ENCODE measurements at places on chromosomes 1 and 21. TPM values are rescaled to one million over a fixed set of nuclear protein-coding genes. Genes with fewer than 3 reads are reported as not detected.

ADGRL4 gene
- total RNA-seq: 121 TPM

LCE3D gene
- total RNA-seq: not detected

TTLL7 gene
- total RNA-seq: 0.63 TPM

ERICH3 gene
- total RNA-seq: not detected

ATP5IF1 gene
- total RNA-seq: 85.6 TPM

FAM110D gene
- total RNA-seq: 4.1 TPM

DCDC2B gene
- total RNA-seq: not detected

PRDM16 gene
- not detected for total RNA-seq

MX2 gene
- total RNA-seq: 0.51 TPM

DNA sequence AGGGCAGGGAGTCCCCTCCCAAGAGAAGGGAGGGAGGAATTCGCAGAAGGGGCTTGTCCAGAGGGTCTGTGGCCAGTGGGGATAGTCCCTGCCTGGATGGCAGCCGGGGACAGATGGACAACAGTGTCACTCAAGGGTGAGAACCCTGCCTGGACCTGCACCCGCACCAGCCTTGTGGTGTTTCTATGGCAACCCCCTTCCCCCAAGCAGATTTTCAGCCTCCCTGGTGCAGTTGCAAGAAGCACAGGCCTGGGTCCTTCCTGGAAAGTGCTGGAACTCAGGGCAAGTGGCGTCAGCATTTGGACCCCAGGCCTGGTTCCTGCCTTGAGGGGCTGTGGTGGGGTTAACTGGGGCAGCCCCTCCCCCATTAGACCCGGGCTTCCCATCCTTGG lies 83.8 kb upstream of the ACTL8 start:
- DNase-seq: no peak

- DNase-seq: no peak
Observed at GRCh38 chr1:43979528-43980254, 681 bp downstream of the B4GALT2 start.

DNA sequence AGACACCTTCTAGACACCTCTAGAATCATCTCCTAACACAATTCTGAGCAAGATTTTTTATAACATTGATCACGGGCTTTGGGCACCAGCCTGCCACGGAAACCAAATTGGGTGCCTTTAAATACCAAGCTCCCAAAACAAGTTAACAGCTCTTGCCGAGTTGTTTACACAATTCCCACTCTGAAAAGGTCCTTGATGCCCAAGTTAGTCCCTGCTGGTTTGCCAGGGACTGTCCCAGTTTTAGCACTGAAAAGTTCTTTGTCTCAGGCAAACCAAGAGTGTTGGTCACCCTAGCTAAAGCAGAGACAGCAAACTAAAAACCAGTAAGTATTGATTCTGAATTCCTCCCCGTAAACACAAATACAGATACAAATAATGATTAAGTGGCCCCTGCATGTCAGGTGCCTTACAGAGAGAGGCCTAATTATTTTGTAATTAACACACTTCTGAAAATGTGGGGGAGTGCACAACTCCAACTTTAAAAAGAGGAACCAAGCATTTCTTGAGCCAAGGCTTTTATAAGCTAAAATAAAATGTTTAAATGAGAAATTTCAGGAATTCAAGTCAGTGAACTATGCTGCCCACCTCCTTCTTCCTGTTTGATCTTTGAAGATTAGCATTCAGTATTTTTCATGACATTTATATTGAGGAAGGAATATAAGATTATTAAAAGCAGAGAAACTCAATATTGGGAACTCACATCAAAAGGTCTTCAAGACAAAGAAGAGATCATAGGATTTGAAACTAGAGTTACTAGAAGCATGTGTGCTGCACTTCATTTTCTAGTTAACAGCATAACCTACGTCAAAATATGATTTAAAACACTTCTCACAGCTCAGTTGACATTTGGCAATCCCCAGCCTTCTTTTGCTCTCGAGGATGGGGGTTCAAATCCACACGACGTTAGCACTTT lies 9.0 kb upstream of the UBE2U start:
- no peak for DNase-seq

- no peak for DNase-seq
Observed at GRCh38 chr1:155185783-155186066, 12.1 kb downstream of the TRIM46 start.

DNA sequence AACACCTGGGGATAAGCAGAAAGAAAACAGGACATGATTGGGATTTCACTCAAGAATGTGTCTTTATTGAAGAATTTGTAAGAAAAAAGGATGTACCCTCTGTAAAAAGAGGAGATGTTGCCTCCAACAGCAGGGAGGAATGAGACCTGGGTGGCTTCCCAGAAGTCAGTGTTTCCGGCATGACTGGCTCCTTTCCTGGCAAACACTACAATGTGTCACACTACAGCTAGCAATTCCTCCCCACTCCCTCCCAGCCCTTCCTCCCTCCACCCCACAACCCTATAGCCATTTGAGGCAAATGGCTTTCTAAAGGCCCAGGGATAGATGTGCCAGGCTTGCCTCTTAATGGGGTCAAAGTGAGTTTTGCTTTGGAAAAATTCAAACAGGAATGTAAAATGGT lies 11.5 kb upstream of the COL8A2 start:
- peak; percentile 59 for DNase-seq

GRCh38 chr1:167453123-167453522 lies 65.2 kb downstream of the CD247 start:
- no peak for DNase-seq

GRCh38 chr1:186633116-186633515 lies 47.1 kb downstream of the PTGS2 start:
- DNase-seq: peak; percentile 51

DNA sequence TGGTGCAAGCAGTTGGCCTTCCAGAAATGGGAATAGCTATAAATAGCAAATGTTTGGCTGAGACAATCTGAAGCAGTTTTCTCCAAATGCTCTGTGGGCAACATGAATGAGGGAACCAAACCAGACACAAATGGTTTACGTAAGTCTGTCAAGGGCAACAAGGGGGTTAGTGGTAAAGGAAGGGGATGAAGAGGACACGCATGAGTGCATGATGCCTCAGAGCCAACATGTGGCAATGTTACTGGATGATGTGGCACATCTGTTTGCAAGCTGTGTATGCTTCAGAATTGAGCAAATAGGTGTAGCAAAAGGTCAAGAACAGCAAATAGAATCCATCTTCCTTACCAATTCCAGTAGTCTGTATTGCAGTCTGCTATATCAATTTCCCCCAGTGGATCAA lies 76.3 kb upstream of the LMO4 start:
- DNase-seq: no peak

DNA sequence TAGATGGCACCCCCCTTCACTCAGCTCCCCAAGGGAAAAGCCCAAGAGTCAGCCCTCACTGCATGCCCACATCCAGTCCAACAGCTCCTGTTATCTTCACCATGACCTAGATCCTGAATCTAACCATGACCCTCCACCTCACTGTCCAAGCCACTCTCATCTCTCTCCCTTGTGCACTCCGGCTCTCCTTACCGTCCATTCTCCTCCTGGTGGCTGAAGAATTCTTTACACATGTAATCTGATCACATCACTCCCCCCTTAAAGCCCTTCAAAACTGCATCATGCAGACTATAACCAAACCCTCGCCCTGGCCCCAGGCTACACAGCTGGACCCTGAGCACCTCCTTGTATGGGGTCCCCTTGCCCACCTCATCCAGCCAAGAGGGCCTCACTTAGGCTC lies 14.0 kb upstream of the PAQR7 start:
- no peak for DNase-seq

DNA sequence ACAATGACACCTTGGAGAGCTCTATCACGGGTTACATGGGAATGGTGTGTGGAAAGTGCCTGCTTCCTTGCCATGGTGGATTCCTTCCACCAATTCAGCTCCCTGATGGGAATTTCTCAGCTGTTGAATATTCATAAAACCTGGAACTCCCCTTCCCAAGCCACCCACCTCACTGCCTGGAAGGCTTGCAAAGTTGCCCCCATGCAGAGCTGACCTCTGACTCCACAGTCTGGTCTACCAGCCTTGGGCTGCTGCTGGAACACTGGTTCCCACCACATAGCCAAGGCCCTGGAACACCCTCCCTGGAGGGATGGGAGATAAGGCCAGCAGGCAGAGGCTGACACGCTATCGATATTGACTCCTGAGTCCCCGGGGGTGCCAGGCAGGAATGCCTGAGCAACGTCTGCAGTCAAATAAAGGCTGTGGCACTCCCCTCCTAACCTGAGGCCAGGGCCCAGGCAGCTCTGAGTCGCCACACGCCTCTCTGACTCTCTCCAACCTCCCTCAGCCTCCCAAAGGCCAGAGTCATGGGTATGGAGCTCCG lies 8.8 kb downstream of the CCDC24 start:
- no peak for DNase-seq

GRCh38 chr1:116740746-116741145 lies 13.5 kb upstream of the CD2 start:
- no peak for DNase-seq

DNA sequence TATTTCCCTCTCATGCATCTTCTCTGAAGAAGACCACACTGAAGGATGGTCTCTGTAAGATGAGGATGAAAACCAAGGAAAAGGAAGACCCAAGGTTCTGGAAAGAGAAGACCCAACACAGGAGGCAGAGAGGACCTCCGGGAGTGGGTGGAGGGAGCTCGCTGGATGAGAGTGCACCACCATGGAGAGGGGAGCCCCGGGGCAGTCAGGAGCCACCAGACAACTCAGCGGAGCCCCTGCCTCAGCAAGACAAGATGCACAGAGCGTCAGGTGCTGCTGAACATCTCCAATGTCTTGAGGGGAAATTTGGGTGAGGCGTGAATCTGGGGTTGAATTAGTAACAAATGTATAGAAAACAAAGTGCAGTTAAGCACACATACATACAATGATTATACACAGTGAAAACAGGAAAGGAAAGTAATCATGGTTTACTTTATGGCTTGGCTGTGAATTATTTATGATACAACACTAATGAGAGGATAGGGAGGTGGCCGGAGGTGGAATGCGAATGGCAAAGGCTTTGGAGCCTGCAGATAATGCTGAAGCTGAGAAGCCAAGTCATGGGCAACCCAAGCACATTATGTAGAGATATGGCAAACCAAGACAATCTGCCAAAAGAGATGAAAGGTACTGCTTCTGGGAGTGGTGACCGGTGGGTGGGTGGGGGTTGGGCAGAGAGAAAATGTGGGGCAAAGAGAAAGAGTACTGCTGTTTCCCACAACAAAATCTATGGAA lies 80.4 kb upstream of the EDN2 start:
- DNase-seq: no peak

DNA sequence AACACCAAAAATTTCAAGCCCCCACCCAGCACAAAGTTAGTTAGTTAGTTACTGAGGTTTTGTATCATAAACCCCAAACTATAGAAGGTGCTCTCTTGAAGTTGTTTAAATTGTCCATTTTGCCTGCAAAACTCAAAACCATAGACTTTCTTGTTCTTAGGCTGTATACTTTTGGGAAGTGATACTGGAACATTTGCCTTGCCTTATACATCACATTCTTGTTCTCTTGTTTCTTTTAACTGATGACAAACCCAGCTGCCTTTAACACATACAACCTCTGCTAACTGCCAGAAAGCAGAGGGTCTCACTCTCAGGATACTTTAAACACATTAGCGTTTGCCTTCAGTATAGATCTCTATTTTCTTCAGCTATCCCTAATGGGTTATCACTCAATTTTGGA lies 570.5 kb downstream of the MRPL39 start:
- no peak for DNase-seq

- no peak for DNase-seq
Observed at GRCh38 chr1:107894605-107895004, 70.4 kb downstream of the VAV3 start.

GRCh38 chr1:227942021-227942715 lies 5.6 kb downstream of the WNT9A start:
- no peak for DNase-seq

DNA sequence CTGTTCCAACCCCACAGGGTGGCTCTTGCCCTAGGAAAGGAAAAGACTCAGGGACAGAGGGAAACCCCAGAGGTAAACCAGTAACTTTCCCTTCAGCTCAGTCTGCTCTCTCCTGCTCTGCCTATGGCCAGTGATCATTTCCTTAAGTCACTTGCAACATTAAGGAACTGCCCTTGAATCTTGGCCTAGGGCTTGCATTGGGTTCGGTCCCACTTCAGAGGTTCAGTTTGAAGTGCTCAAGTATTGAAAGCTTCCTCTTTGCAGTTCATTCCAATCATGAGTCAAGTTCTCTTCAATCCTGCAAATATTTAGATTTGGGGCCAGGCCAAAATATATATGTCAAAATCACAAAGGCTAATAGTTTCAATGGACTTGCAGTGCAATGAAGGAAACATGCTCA lies 97.7 kb upstream of the IRF2BP2 start:
- no peak for DNase-seq

- DNase-seq: no peak
Observed at GRCh38 chr1:105632342-105633196, 1423.9 kb upstream of the PRMT6 start.

GRCh38 chr1:31628931-31629556 lies 11.6 kb downstream of the HCRTR1 start:
- DNase-seq: no peak

GRCh38 chr1:6367381-6368012 lies 26.1 kb downstream of the ACOT7 start:
- DNase-seq: no peak

- no peak for DNase-seq
Observed at GRCh38 chr1:182368903-182369302, 22.7 kb downstream of the GLUL start.

DNA sequence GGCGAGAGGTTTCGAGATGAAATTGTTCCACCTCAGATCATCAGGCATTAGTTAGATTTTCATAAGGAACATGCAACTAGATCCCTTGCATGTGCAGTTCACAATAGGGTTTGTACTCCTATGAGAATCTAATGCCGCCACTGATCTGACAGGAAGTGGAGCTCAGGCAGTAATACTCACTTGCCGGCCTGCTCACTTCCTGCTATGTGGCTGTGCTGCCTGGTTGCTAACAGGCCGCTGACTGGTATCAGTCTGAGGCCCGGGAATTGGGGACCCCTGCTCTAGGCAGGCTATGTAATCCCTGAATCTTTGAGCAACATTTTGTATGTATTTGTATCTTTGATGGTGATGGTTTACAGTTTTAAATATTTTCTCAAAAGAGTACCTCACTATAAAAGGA lies 32.5 kb downstream of the XKR8 start:
- DNase-seq: peak; percentile 74

DNA sequence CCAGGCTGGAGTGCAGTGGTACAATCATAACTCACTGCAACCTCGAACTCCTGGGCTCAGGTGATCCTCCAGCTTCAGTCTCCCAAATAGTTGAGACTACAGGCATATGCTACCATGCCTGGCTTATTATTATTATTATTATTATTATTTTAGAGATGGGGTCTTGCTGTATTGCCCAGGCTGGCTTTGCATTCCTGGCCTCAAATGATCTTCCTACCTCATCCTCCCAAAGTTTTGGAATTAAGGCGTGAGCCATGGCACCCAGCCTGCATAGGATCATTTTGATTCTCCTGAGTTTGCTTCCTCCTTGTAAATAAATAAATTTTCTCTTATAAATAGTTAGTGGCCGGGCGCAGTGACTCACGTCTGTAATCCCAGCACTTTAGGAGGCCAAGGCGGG lies 6.2 kb downstream of the DDI2 start:
- DNase-seq: no peak

DNA sequence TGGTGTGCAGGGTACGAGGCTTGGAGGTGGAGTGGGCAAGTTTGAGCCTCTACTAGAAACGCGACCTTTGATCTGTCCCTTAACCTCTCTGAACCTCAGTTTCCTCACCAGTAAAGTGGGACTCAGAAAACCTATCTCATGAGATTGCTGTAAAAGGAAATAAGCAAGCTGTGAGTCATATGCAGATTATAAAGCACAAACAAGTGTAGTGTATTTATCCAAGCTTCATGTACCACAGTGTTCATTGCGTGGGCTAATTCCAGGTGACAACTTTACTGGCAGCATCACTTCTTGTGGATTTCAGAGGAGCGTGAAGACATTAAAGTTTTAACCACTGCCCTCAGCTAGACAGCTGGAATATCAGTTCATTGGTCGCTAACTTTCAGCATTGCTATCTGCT lies 44.4 kb downstream of the ZNF697 start:
- DNase-seq: peak; percentile 46
